Stimulated activated CD8-positive, alpha-beta memory T cell treated with anti-CD3 and anti-CD28 coated beads, Interleukin-7, amount 100 ng/mL, for 24 hours (primary cell): ENCODE measurements at places on chromosomes 16 and 17.
A peak's percentile ranks its signal among the peaks of the same experiment; 100 is the strongest.

- DNase-seq, result no peak
These were observed 9.8 kb downstream of the IL34 start for GRCh38 chr16:70656065-70656711.

- no peak for DNase-seq
These were observed 46.6 kb upstream of the LYRM9 start for GRCh38 chr17:27939474-27940465.

- DNase-seq, result peak; percentile 22
These were observed 787 bp downstream of the CTCF start for GRCh38 chr16:67562918-67563707.

DNA sequence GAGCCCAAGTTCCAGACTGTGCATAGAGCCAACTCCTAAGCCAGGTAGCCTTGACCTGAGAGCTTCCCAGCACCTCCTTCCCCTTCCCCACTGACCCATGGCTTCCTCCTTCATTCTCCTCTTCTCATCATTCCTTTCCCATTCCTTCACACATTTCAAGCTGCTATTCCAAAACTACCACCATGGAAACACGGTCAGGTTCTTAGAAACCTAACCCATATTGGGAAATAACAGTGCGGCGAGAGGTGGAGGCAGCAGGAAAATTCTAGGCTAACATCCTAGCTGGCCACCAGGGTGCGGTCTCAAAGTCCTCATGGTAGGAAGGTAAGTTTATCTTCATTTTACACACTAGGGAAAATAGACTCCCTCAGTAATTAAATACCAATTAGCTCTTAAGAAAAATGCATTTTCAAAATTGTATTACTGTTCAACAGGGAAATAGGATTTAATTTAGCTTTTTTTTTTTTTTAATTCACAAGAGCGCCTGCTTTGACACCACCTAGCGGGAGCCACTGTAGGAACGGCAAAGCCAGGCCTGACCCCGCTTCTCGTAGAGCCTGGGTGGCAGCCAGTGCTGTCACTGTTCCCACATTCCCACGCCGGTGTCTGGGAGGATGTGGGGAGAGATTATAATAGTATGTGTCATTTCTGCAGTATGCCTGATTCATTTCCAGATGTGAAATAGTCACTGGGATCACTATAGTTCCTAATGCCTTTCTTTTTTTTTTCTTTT lies 14.0 kb upstream of the SPHK1 start:
- DNase-seq, result no peak

- no peak for DNase-seq
These were observed 9.0 kb upstream of the AMZ2 start for GRCh38 chr17:68238871-68239253.

DNA sequence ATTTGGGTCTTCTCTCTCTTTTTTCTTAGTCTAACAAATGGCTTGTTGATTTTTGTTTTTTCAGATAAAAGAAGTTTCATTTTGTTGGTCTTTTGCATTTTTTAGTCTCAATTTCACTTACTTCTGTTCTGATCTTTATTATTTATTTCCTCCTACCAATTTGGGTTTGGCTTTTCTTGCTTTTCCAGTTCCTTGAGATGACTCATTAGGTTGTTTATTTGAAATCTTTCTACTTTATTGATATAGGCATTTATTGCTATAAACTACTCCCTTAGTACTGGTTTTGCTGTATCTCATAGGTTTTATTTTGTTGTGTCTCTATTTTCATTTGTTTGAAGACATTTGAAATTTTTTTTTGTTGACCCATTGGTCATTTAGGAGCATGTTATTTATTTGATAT lies 152.2 kb upstream of the MPHOSPH6 start:
- no peak for DNase-seq

DNA sequence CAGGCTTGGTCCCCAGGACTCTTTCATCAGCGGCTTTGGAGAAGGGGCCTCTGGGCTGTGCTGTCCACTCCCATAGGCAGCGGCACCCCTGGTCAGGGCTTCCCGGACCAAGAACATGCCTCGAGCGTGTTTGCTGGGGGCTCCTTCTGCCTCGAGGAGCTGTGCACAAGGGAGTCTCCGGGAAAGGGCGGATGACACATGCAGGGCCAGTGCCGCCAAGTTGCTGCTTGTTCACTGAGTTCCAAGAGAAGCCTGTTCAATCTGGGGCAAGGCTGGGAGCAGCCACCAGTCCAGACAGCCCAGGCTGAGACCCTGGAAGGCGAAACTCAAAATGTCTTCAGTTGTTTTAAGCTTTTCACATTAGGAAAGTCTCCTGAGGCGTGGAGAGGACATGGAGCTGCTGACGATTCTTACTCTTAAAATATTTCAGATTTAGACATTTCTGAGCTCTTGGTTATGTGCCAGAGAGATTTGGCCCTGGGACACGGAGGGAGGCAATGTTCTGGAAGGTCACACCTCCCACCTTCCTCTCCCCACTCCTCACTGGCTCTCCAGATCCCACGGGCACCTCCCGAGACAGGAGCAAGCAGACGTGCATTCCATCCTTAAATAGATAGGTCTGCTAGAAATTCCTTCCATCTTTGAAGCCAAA lies 84.5 kb upstream of the ZNF469 start:
- no peak for DNase-seq

DNA sequence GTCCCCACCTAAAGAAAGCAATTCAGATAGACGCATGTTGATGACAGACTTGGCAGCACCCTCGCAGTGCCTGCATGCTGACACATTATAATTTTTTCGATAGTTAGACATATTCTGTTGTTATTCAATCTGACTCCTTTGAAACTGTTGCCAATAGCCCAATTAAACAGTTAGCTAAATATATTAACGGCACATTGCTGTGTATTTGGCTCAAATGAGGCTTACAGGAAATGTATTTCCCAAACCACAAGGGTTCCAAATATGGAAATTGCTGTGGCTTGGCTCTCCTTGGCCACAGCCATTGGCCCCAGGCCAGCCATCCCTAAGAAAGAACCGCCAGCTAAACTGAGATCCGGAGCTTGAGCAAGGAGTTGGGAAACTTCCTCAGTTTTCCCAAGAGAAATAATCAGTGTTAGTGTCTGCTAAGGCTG lies 31.1 kb downstream of the C16orf82 start:
- no peak for DNase-seq

DNA sequence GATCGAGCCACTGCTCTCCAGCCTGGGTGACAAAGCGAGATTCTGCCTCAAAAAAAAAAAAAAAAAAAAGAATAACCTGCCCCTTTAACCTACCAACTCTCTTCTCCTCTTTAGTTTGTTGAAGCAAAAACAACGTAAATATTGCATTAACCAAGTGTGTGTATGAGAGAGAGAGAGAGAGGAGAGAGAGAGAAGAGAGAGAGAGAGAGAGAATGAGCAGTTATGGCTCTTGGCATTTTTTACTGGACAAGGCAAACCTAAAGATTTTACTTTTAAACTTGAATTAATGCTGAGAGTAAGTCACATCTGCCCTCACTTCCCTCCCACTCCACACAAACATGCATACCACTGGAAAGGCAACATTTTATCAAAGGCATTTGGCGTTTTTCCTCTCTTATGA lies 3.0 kb upstream of the SLFN5 start:
- no peak for DNase-seq

DNA sequence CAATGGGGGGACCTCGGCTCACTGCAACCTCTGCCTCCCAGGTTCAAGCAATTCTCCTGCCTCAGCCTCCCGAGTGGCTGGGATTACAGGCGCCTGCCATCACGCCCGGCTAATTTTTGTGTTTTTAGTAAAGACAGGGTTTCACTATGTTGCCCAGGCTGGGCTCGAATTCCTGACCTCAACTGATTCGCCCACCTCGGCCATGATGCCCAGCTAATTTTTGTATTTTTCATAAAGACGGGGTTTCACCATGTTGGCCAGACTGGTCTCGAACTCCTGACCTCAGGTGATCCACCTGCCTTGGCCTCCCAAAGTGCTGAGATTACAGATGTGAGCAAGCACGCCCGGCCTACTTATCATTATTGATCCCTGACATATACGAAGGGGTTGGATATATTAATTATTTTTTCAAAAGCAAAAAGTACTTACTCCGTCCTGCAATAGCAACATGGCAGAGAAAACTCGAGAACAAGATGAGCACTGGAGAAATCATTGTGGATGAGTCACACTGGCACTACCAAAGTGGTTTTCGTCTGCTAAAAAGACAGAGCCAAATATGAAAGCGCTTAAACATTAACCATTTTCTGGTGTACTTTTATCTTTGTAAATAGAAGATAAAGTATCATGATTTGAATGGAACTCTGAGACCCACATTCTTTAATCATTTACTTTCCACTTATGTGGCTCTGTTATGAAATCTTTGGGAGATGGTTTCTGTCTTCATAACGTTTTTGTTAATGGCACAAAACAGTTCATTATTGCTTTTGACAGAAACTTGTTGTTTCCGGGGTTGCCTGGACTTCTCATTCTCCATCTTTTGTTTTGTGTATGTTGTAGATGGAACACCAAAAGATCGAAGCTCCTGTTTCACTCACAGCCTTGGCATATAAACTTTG lies at the start of gene APOH:
Gene APOH (minus strand): TSS at position 529 of the 896 bp plus-strand sequence. CDS start 36 bp downstream, at position 493.
- DNase-seq, result no peak

GRCh38 chr16:47599512-47599911 lies 138.4 kb downstream of the PHKB start:
- DNase-seq, result no peak

- DNase-seq, result no peak
These were observed 5.0 kb upstream of the STH start for GRCh38 chr17:45993962-45994627.

DNA sequence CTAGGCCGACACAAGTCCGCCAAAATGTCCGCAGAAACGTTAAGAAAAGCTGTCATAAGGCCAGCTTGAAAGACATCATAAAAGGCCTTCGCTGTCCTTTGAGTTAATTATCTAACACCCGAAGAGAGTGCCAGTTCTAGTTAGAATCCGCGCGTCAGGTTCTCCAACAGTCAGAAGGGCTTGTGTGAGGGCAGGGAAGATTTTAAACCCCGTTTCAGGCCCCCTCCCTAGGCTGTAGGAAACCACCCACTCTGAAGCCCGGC lies 729 bp upstream of the CLTC start:
- DNase-seq, result no peak
